ENCODE measurements at places on chromosomes 7 and 10. TPM values are rescaled to one million over a fixed set of nuclear protein-coding genes. Genes with fewer than 3 reads are reported as not detected.

GPNMB gene
- total RNA-seq: 32.7 TPM

DNA sequence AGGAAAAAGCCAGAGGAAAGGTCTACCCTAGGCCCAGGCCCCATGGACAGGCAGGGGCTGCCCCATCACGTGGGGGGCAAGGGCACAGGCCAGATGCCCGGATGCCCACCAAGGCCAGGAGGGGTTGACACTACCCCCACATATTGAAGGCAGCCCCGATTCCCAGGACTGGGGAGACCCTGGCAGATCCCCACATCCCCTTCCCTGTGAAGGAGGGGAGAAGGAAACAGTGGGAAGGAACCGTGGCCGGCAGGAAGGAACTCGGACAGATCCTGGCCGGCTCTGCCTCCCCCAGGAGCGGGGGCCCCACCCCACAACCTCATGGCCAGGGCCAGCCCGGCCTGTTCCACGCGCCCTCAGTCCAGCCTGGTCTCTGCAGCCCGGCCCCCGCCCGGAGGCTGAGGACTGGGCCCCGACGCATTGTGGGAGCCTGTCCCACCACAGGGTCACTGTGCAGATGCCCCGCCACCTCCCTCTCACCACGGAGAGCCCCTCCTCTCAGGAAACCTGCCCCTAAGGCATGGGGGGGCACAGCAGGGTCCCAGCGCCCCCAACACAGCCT lies 41.3 kb downstream of the PAPOLB start:
- no peak for DNase-seq

HIF1AN gene
- total RNA-seq: 8.5 TPM

HEPACAM2 gene
- 0.89 TPM for total RNA-seq

GRCh38 chr7:57205000-57205399 lies 72.8 kb upstream of the ZNF479 start:
- no peak for DNase-seq

DNA sequence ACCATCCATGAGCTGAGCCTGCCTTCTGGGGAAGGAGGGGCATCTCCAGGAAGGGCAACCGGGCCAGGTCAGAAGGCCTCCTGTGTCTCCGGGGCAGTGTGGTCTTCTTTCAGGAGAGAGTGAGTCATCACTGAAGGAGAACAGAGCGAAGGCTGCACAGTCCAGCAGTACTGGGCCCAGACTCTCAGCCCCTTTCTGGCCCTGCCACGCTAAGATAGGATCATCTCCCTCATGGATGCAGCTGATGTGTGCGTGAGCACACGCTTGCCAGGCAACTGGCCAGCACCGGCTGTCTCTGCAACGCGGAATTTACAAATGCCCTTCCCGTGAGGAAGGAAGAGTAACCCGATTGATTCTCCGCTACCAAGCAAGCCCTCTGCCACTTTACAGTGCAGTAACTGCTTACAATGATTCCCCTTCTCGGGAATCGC lies 328.2 kb downstream of the TNS3 start:
- peak; percentile 77 for DNase-seq

GRCh38 chr7:46072722-46073121 lies 151.7 kb upstream of the IGFBP3 start:
- no peak for DNase-seq

EBLN1 gene
- total RNA-seq: not detected

GRCh38 chr10:19817231-19817933 lies 1.1 kb downstream of the PLXDC2 start:
- DNase-seq: peak; percentile 70

- no peak for DNase-seq
Observed at GRCh38 chr10:15136129-15137035, 32.1 kb downstream of the NMT2 start.

DNA sequence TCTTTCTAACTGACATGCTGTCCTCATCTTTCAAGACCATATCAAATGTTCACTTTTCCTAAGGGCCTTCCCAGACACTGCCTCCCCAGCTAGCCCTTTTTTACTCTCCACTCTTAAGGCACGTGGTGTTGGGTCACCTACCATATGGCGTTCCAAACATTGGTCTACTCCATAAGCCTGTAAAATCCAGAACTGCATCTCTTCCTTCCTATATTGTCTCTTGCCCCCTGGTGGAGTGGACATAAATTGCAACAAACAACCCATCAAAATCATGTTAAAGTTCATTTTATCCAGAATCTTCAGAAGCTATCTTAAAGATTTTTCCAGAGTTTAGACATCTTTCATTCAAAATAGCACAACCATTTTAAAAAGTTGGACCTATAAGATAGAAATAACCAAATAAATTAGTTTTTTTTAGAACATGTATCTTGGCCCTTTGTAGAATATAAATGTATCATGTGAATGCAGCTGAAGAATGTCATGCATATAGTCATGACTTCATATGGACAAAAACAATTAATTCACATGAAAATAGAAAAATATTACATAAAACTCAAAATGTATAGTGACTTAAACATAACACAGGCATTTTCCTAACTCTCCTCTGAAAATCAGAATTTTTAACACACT lies 180.6 kb upstream of the CHRM2 start:
- DNase-seq: no peak

POP7 gene
- total RNA-seq: 38.7 TPM

DNA sequence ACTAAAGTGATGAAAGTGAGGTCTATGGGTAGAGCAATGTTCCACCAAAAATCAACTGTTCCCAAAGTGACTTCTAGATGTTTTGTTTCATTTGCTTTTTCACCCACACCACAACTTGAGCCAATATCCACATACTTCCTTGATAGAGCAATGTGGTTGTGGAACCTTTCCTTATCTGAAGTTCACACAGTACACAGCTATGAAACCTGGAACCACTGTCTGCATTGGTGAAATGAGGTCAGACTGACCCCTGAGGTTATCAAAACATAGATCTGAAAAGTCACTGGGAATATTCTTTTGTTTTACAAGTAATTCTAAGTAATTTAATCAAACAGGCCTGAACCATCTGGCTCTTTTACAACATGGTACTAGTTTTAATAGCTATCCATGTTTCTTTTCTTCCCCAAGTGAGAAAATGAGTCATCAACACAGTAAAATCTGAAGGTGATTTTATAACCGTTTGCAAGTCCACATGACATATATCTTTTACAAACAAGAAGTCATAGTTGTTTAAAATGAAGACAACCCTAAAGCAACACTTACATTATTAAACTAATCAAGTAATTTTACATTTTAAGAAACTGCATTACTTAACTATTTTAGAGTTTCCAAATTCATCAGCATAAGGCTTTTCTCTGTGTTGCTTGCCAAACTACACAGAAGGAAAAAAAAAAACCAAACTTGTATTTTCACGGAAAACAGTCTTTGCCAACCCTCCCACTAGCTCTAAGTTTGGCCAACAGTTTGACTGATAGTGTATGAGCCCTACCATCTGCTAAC lies 80.3 kb downstream of the LRRC17 start:
- no peak for DNase-seq

- no peak for DNase-seq
Observed at GRCh38 chr7:151133266-151133985, 34.1 kb downstream of the GBX1 start.

DNA sequence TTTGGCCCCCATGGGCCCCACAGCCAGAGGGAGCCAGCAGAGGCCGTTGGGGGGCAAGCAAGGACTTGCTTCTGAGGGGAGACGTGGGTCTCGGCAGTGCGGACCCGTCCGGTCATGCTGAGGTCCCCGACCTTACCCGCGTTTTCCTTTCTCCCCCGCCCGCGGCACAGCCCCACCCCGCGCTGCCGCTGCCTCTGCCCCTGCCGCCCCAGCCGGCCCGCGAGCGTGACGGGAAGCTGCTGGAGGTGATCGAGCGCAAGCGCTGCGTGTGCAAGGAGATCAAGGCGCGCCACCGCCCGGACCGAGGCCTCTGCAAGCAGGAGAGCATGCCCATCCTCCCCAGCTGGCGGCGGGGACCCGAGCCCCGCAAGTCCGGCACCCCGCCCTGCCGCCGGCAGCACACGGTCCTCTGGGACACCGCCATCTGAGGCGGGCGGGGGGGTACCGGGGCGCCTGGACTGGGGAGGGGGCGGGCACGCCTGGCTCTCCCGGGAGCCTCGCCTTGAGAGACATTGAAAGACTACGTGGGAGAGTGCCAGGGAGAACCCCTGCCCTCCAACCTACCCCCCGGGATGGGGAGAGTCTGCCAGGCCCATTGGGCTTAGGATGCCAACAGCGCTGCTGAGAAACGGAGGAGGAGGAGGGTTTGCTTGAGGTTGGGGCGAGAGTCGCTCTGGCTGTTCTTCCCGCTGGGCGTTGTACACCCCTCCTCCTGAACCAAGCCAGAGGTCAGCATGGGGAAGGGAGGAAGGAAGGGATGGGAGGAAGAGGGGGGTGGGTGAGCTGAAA lies 9.9 kb downstream of the NYAP1 start:
- peak; percentile 86 for DNase-seq

NPFFR1 gene
- not detected for total RNA-seq

- DNase-seq: no peak
Observed at GRCh38 chr7:98212532-98213041, 1.3 kb downstream of the BHLHA15 start.

BTAF1 gene
- 34.8 TPM for total RNA-seq

DNA sequence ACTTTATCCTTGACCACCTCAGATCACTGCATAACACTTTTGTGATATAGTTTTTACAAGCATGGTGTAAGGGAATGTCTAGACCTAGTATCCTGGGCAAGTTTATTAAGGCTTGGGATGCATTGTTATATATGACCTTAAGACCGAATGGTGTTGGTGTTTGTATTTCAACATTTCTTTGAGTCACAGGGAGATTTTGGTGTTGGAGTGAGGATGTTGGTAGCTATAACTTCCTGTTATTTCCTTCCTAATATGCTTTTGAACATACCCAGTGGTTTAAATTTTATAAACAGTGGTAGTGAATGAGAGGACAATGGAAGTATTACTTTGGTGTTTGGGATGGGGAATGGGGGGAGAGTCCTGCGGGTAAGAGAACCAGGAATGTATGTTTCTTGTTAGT lies 2.6 kb downstream of the EXOC4 start:
- DNase-seq: no peak

GRCh38 chr7:41005374-41005901 lies 697.5 kb downstream of the INHBA start:
- DNase-seq: no peak

- DNase-seq: no peak
Observed at GRCh38 chr7:122416336-122416735, 111.8 kb upstream of the FEZF1 start.

GRCh38 chr10:129690248-129691070 lies 223.4 kb downstream of the MGMT start:
- no peak for DNase-seq

WNT8B gene
- not detected for total RNA-seq

DNA sequence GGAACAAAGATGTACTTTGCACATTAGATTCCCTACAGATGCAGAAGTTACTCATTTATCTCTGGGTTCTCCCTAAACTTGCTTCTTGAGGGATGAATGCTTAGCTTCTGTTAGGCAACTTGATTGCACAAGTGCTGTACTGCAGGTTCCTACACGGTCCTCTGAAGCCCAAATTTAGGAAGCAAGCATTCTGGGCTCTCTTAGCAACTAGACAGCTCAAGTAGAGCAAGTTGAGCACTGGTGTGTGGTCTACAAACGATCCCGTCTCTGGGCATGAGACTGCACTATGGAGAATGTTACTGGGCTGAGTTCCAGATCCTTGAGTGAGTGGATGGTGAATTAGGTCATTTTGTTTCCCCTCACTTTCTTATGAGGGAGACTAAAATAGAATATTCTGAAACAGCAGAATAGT lies 14.3 kb downstream of the SEMA3D start:
- DNase-seq: no peak

INMT gene
- 27.2 TPM for total RNA-seq

HGF gene
- 7.4 TPM for total RNA-seq

SP8 gene
- not detected for total RNA-seq
